Natural killer cell (primary cell): ENCODE measurements at places on chromosomes 12 and 14. TPM values are rescaled to one million over a fixed set of nuclear protein-coding genes. Genes with fewer than 3 reads are reported as not detected.

IFNG gene
- total RNA-seq: 66.5 TPM

ASIC1 gene
- not detected for total RNA-seq

CNTN1 gene
- total RNA-seq: not detected

ESR2 gene
- total RNA-seq: 0.53 TPM

KITLG gene
- not detected for total RNA-seq

IFNG-AS1 gene
- 2.4 TPM for total RNA-seq

BRMS1L gene
- 9.4 TPM for total RNA-seq

PROX2 gene
- 5.7 TPM for total RNA-seq

LRRC10 gene
- total RNA-seq: not detected

GLT8D2 gene
- 0.19 TPM for total RNA-seq

SLC10A1 gene
- not detected for total RNA-seq

BDKRB1 gene
- not detected for total RNA-seq

BAZ2A gene
- 354 TPM for total RNA-seq

ADAM21 gene
- not detected for total RNA-seq

COPS7A gene
- total RNA-seq: 28.9 TPM

SLC39A5 gene
- 0.71 TPM for total RNA-seq
